NCI-H1930 (cell line): ENCODE measurements at places on chromosomes 2 and 18.

DNA sequence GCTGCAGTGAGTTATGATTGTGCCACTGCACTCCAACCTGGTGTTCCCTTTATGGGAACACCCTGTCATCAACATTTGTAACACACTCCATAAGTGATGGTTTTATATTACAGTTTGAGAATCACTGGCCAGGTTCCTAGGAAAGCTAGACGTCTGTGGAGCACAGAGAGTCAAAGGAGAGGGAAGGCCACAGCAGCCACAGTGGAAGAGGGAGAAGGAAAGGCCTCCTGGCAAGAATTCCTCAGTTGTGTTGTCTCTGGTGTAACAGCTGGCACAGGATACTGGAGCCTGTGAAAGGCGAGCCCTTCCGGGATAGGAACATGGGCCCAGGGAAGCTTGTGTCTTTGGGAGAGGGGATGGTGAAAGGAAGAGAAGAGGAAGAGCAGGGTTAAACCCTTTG lies 360.5 kb upstream of the PIK3C3 start:
- DNase-seq, result no peak

DNA sequence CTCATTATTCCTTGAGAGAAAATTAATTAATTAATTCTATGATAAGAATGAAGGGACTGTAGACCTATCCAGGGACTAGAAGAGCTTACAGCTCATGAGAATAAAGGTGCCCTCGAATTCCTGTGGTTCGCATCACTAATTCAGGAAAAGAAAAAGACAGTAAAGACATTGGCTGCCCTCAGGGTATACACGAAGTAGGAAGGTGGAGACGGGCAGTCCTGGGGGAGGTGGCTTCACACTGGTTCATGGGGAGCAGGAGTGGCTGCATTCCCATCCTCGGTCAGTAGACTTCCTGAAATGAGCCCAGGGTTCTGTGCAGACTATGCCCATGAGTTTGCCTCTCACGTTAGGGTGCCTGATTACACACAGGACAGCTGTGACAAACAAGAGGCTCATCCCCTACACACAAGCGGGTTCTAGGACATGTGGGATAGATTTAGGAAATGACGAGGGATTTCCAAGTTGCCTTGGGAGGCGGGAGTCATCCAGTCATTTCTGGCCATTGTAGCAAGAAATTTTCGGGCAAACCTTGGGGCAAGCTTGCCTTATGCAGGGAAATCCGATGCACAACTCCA lies 282.2 kb downstream of the CYP26B1 start:
- DNase-seq, result no peak

GRCh38 chr2:180990794-180991193 lies 10.4 kb downstream of the UBE2E3 start:
- DNase-seq, result no peak

- DNase-seq, result no peak
Observed at GRCh38 chr18:49160079-49160930, 209.5 kb upstream of the SMAD7 start.

DNA sequence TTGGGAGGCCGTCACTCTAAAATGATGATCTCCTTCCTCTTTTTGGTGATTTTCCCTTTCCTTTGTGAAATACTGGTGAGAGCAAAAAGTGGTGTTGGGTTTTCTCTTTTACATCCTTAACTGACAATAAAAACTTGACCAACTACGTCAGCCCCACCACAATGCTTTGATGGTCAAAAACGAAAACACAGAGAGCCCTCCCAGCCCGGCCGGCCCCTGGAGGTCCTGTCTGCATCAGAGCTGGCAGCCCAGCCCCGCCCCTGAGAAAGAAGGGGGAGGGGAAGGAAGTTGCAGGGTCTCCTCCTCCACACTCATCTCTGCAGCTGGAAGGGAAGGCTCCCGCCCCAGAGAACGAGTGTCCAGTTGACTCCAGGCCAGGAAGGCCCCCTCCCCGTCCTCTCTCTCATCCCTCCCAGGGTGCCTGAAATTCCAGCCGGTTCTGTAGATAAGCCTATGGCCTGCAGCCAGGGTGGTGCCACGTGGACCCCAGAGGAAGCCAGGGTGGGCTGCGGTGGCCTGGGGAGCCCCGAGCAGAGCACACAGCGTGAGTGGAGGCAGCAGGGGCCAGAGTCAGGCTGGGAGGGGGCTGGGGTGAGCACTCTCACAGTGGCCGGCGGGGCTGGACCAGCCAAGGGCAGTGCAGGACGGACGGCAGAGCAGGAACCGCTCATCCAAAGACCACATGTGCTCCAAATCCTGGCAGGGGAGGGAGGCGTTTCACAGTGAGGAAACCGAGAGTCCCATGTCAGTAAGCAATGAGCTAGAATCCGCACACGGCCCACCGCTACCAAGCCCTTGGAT lies 19.8 kb downstream of the BIN1 start:
- DNase-seq, result no peak

- no peak for DNase-seq
Observed at GRCh38 chr2:65579506-65580235, 147.3 kb upstream of the SPRED2 start.

DNA sequence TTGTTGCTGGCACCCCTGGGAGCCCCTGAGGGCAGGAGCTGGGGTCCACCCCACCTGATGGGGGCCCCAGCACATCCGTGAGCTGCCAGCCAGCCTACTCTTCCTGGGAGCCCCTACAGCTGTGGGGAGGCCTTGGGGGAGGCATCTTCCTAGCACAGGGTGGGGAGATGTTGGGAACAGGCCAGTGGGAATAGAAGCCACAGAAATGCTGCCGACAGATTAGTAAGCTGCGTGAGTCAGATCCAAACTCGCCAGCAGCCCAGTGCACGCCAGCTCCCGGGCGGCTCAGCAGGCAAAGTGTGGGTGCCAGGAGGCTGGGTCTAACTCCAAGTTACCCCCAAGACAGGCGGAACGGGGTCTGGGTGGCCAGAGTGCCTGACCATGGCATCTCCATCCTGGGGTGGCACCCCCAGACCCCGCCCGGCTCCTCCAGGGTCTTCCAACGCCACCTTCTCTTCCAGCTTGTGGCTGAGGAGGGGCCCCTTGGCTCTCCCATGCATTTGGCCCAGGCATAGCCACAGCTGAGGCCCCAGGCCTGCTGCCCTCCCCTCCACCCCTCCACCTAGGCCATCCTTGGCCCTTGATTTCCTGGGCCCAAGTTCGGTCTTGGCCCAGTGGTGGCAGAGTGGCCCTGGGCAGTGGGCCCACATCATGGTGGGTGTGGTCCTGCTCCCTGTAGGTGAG lies 15.3 kb downstream of the CROCC2 start:
- no peak for DNase-seq

DNA sequence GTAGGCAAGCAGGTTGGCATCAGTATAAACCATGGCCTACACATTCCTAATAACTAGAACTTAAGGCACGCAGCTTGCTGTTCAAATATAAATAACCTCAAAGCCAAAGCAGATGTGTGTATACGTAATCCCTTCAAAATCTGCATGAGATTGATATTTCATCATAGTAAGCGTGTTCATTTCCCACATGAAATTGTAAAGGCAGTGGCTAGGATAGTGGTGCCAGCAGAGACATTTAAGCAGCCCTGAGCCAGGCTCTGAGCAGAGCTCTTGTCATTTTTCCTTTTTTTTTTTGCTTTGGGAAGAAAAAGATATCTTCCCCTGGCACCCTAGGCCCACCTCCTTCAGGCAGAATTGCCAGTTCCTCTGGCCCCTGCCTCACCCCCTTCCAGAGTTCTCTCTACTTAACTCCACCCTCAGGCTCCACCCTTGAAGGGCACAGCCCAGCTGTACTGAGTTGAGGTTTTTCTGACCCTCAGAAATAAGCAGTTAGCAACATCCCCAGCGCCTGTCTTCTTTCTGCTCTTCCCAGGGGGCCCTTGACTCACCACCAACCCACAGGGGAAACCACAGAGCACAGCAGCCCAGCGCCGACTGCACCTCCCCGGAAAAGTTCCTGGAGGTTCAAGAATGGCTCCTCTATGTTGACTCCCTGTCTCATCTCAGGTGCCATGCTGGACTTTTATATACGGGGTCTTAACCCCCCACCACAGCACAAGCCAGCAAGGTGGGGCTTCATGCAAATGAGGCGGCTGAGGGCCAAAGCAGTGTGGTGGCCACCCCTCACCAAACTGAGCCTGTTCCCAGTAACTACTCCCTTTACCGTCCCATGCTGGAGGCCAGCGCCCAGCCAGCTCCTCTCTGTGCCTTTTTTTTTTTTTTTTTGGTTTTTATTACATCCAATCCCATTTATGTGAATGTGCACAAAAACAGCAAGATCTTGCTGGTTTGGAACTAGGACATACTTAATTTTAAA lies 84.7 kb downstream of the EHD3 start:
- no peak for DNase-seq

DNA sequence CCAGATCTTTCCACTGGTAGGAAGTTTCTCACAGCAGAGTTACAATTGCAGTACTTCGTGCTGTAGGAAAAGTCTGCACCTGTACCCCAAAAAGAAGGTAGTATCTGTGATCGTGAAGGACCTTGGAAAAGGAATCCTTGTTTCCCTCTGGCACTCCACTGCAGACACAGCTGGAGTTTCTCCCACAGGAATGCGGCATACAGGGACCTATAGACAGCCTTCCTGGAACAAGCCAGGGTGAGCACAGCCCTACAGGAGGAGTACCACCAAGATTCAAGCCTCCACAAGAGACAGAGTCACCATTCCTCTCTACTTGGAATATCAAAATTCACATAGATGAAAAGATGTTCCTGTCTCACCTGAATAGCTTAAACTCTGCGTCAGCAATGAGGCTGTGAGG lies 372.4 kb downstream of the CMPK2 start:
- DNase-seq, result no peak
